ENCODE measurements at places on chromosomes 5 and 9.

- no peak for DNase-seq
Measured at GRCh38 chr5:59066367-59067163, 483.7 kb downstream of the RAB3C start.

GRCh38 chr9:128249908-128250838 lies 25.6 kb downstream of the GOLGA2 start:
- peak; percentile 42 for DNase-seq

- DNase-seq, result no peak
Measured at GRCh38 chr9:134538856-134539566, 102.6 kb upstream of the COL5A1 start.

GRCh38 chr5:24188216-24188925 lies 456.4 kb downstream of the CDH10 start:
- no peak for DNase-seq

- DNase-seq, result no peak
Measured at GRCh38 chr9:80554856-80555255, 983.1 kb downstream of the TLE4 start.

GRCh38 chr5:926417-927171 lies 33.9 kb downstream of the TRIP13 start:
- peak; percentile 27 for DNase-seq

GRCh38 chr9:133566382-133566781 lies 31.9 kb downstream of the ADAMTSL2 start:
- no peak for DNase-seq

All from nucleus accumbens (tissue), 56 donors.